ENCODE measurements at places on chromosomes 13 and 19. TPM values are rescaled to one million over a fixed set of nuclear protein-coding genes. Genes with fewer than 3 reads are reported as not detected.

- no peak for DNase-seq
Measured at GRCh38 chr13:79470666-79471065, 10.3 kb upstream of the NDFIP2 start.

DNA sequence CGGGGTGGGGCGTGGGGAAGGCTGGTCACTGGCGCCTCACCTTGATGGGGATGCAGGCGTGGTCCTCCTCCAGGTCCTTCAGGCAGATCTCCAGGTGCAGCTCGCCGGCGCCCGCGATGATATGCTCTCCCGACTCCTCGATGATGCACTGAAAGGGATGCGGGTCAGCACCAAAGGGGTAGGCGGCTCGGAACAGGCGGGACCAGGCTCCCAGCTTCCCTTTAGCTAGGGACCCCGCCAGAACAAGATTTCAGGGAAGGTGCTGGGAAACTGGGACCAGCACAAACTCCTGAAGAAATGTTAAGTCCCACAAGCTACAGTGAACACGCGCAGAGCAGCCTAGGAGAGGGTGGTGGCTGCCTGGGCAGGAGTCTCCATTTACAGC lies 6.0 kb downstream of the EEF2 start:
- peak; percentile 35 for DNase-seq

The FAM216B gene
- polyA plus RNA-seq = not detected

The DCT gene
- 0.03 TPM for polyA plus RNA-seq

The KMT2B gene
- 96.9 TPM for polyA plus RNA-seq

All from B cell (primary cell).